ENCODE measurements at places on chromosomes 3 and 15.
A peak's percentile ranks its signal among the peaks of the same experiment; 100 is the strongest.

DNA sequence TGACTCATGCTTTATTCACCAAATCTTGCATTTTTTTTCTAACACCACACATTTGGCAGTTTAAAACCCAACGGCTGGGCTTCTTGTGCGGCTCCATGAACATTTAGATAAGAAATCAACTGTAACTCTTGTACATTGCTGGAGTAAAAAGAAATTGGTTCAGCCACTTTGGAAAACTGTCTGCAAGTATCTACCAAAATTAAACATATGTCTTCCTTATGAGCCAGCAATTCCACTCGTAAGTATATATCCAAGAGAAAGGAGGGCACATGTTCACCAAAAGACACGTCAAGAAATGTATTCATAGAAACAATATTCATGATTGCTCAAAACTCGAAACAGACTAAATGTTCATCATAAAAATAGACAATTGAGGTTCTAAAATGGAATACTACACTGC is 291.9 kb upstream of the POU1F1 start:
- DNase-seq = no peak

GRCh38 chr3:143831208-143831607 is 17.1 kb downstream of the SLC9A9 start:
- DNase-seq = no peak

GRCh38 chr3:43792904-43793303 is 102.2 kb downstream of the ABHD5 start:
- DNase-seq = no peak

DNA sequence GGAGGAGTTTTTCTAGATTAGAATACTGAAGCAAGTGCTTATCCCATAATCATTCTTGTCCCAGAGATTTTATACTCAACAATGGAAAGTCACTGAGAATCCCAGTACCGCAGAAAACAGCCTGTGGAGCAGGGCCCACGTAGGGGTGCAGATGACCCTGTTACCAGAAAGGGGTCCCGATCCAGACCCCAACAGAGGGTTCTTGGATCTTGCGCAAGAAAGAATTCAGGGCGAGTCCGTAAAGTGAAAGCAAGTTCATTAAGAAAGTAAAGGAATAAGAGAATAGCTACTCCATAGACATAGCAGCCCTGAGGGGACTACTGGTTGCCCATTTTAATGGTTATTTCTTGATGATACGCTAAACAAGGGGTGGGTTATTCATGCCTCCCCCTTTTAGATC is 2.6 kb downstream of the GCNT3 start:
- no peak for DNase-seq

GRCh38 chr3:71629711-71630110 is 46.2 kb upstream of the FOXP1 start:
- DNase-seq = no peak

DNA sequence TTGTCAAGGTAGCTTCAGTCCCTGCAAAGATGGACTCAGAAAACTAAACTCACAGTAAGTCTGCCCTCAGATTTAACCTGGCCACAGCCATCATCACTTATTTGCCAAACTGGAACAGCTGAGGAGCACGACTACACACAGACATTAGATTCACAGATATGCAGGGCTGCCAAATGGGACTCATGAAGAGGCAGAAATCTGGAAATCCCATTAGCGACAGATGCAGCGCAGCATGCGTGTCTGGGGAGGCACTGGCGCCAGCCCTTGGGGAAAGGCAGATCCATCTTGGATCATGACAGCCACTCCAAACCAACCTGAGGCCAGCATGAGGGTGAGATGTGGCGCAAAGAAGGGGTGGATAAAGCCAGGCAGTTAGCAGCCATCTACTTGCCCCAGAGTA is 160.7 kb upstream of the TSC22D2 start:
- DNase-seq = no peak

- peak; percentile 48 for DNase-seq
These were observed 30.4 kb upstream of the ALDH1A3 start for GRCh38 chr15:100849021-100849854.

DNA sequence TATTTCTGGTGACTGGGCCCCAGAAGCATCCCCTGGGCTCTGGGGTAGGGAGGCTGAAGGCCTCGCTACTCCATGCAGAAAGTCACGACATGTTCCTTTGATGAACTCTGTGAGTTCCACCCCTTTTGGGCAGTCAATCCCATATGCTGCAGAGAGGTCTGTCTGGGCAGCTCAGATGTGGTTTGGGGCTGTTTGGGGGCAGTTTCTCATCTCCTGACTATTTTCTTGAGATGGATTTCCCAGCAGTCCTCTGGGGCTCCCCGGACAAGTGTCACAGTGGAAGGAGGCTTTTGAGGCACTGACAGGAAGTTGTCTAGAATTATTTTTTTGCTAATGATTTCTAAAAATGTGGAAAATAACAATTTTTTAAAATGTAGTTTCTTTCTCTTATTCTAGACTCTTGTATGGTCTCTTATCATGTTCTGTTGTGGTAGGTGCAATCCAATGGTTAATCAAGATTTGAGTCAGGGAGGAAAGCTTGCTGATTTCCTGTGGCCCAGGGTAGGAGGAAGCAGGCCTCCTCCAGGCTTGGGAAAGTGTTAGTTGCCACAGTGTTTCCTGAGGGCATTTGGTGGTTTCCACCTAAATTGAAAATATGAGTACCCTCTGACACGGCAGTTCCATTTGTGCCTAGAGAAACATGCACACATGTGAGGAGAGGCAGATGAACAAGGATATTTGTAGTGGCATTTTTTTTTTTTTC is 19.9 kb upstream of the TATDN2 start:
- peak; percentile 69 for DNase-seq

DNA sequence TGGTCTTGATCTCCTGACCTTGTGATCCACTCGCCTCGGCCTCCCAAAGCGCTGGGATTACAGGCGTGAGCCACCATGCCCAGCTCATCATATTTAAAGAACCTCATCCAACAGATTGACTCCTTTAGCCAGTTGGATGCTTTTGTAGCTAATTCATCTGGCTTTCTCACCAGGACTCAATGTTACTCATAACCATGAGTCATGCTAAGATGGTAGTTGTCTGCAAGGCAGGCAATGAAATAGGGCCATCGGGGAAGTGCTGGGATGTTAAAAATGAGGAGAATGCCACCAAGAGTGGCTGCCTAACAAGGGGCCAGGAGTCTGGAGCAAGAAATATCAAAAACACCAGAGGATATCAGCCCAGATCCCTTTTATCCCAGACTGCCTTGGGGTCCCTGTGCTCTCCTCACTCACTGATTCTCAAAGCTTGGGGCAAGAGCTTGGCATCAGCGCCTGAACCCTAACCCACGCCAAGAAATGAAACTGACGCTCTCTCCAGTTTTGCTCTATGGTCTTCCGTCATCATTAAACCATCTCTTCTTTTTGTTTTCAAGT is 7.4 kb upstream of the PCOLCE2 start:
- no peak for DNase-seq

DNA sequence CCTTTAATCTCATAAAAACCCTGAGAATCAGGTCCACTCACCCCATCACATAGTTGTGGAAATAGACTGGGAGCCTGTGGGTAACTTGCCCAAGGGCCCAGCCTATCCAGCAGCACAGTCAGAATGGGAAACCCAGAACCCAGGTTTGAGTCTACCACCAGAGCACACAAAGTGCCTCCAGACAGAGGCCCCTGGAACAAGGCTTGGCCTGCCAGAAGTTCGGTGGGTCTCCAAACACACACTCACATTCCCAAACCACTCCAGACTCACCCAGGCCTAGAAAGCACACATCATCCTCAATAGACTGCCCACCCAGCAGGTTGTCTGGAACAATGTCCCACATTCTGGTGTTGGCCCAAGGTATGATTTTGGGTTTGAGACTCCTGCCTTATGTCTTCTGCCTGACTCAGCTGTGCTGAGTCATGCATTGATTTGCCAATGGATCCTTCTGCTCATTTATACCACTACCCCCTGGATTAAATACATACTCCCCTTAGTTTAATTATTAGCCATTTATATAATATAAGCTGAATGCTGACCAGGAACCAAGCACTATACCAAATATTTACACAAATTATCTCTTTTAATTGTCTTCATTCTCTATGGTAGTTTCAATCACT is 4.5 kb downstream of the SLC12A8 start:
- DNase-seq = no peak

DNA sequence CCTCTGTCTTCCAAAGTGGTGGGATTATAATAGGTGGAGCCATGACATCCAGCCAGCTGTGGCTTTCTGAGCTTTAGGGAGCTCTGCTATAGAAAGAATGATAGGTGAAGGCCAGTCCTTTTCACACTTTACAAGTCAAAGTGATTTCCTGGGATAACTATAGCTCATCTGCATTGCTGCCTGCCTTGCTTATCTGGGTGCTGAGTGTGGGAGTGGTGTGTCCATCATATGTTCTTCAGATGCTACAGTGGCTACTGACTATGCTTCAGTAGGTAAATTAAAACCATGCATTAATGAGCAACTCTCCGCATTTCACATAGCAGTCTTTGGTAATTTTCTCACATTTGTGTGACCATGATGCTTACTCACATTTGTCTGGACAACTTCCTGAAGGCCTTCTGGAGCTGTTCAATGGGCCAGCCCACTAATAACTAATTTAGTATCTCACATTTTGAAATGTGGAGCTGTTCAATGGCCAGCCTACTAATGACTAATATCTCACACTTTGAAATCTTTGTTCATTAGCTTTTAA is 23.4 kb downstream of the RHOA start:
- no peak for DNase-seq

- no peak for DNase-seq
These were observed 42.1 kb upstream of the RAF1 start for GRCh38 chr3:12705981-12706380.

DNA sequence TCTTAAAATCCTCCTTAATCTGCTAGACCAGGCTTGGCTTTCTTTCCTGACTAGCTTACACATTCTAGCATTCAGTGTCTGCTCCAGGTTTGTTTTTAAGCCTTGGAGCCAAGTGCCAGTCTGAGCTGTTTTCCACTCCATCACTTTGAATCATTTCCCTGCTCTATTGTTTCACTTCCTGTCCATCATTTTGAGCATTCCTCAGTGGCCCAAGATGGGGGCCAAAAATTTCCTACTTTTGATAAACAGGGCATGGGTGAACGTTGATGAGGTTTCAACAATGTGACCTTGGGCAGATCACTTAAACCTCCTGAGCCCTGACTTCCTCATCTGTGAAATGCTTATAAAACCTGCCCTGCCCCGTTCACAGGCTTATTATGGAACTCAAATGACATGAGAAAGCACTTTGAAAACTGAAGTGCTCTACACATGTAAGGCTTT is 4.4 kb downstream of the CYP19A1 start:
- DNase-seq = no peak

DNA sequence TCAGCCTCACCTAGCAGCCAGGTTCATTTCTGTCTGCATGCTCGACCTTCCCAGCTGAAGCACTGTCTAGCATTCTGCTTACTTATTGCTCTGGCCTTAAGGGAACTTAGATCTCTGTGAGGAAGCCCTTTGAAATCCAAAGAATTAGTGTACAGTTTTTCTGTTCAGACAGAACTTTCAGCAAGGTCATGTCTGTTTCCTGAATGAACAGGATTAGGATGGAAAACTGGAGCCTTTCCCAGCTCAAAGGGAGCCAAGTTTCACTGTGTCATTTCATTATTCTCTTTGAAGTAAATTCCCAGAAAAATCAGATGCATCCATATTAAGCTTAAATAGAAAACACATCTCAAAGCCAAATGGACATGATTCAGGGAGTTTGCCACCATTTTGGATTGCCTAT is 457.3 kb upstream of the KCNMB2 start:
- no peak for DNase-seq

DNA sequence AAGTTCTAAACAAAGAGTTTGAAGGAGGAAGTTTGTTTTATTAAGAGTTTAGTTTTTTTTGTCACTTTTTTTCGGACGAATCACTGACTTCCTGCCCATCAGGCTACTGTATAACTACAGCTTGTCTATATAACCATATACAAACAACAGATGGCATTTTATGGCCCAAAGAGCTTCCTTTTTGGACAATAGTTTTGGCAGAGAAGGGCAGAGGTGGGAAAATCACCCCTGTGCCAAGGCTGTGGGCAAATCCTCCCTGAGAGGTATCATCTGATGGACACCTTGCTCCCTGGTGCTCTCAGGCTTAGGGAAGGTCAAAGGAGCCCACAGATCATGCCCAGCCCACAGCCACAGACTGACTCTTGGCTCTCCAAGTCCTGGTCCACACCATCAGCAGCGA is 113.4 kb downstream of the OXNAD1 start:
- no peak for DNase-seq

GRCh38 chr3:128456776-128457715 is 9.6 kb downstream of the DNAJB8 start:
- DNase-seq = no peak

DNA sequence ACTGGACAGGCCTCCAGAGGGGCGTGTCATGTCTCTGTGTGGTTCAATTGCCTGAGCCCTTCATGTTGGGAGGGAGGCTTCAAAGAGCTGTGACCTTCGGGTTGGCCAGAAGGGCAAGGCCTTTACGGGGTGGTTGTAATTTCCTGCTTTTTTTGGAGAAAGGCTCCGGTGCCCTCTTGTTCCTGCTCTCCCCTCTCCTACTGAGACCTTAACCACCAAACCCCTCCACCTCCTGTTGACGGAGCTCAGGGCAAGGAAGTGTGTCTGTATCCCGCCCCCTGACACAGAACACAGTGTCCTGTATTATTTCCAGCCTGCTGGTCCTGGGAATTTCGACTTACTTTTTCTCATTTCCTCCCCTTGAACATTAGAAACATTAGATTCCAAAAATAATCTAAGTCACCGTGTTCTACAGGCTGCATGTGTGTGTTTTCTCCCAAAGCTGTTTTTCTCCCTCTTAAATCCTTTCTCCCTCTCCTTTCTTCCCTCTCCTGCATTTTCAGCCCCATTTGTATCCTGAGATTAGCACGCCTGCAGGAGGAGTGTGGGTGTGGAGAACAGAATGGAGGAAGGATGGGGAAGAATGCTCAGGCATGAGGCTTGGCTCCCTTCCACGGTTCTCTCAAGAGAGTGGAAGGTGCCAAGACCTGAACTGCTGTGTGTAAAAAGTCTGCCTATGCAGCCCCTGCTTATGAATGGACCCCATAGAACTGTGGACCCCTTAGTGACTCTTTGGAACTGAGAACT is 285.4 kb upstream of the ROPN1 start:
- no peak for DNase-seq

DNA sequence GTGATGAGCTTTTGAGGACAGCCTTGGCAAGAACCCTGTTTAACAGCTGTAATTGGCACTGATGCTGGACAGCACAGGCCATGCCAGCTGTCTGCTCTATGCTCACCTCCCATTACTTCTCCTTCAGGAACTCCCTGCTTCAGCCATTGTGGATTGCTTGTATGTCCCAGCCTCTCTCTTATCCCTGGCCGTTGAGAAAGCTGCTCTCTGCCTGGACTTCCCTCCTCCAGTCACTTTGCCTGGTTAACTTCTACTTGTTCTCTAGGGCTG is 444.5 kb downstream of the EPHB1 start:
- DNase-seq = no peak

Data from stimulated activated CD4-positive, alpha-beta T cell treated with anti-CD3 and anti-CD28 coated beads, Interleukin-4, amount 100 ng/mL, for 24 hours (primary cell).